H54 (cell line): ENCODE measurements at places on chromosomes 1 and 21.
A peak's percentile ranks its signal among the peaks of the same experiment; 100 is the strongest.

DNA sequence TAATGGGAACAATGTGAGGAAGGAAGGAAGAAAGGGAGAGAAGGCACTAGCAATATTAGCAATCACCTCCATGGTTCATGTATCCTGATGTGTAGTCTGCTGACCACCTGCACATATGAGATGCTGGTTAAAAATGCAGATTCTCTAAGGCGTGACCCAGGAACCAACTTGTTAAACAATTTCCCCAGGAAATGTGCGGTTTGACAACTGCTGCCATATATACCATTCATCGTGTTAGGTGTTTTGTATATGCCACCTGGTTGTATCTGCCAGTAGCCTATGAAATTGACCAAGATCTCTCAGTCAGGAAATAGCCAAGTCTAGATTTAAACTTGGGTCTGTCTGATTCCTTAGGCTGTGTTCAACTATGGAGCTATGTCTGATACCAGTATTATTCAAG lies 4.1 kb downstream of the SEMA4A start:
- no peak for DNase-seq

GRCh38 chr1:65278376-65279069 lies 30.8 kb upstream of the DNAJC6 start:
- DNase-seq, result no peak

GRCh38 chr1:89910780-89911179 lies 84.1 kb upstream of the ZNF326 start:
- DNase-seq, result peak; percentile 52

- DNase-seq, result no peak
These were observed 25.8 kb downstream of the PIGP start for GRCh38 chr21:37047079-37047478.

GRCh38 chr1:27862671-27863537 lies 9.4 kb upstream of the THEMIS2 start:
- peak; percentile 74 for DNase-seq

DNA sequence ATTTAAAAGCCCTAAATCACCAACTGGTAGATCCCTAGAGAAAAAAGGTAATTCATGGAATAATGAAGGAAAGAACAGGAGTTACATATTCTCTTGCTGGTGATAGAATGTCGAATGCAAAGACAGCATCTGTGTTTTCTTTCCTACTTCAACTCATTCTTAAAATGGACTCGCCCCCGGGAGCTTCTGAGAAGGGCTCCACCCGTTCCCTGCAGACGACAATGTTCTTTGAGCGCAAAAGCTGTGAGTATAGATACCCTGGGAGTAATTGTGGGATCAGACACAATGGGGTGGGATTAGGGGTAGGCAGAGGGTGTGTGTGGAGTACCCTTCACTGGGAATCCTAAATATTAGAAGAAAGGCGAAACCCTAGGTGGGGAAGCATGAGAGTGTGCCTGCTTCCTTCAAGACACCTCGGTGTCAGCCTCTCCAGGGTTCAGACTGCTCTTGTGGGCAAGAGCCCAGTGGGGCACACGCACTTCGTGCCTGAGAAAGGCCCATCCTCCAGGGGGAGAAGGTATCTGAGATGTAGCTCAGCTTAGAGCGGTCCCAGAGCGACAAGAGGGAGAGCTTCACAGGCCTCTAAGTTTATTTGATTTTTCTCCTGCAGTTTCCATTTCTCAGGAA lies 123.3 kb upstream of the DPYD start:
- DNase-seq, result no peak

DNA sequence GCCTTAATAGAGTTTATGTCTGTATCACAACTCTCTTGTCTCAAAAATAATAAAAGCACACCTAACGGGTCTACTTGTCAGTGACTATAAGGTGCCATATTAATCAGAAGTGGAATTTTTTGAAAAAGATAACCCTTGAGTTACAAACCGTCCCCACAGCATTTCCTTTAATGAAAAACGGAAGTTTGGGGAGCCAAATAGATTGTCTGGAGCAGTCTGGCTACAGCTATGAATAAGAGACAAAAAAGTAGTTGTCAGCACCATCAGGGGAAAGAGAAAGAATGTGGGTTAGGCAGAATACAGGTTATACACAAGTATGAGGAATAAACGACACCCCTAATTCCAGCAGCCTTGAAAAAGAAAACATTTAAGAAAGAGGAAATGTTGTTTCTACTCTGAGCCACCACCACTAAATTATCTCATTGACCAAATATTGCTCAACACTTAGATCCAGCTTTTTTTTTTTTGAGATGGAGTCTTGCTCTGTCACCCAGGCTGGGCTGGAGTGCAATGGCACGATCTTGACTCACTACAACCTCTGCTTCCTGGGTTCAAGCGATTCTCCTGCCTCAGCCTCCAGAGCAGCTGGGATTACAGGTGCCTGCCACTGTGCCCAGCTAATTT lies 29.4 kb upstream of the USP24 start:
- no peak for DNase-seq

- DNase-seq, result no peak
These were observed 95.0 kb upstream of the VAV3 start for GRCh38 chr1:108059945-108060344.

DNA sequence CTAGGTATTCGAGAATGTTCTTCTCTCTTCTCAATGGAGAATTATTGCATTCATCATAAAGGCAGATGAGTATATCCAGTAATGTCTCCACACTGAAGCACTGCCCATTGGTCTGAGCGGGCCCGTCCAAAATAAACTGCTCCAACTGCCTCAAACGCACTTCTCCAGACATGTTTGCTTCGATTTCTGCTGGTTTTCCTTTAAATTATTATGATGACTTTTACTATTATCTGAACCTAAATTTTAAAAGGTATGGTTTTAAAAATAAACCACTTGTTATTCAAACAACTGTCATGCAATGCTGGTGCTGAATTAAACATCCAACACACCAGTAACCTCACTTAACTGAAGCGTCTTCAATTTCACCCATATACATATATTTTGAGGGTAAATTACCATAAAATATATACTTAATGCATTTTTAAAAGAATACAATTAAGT lies 1.3 kb downstream of the CDC42BPA start:
- DNase-seq, result no peak
